Lower lobe of right lung (tissue), 2 donors: ENCODE measurements at places on chromosomes 12 and 14.

DNA sequence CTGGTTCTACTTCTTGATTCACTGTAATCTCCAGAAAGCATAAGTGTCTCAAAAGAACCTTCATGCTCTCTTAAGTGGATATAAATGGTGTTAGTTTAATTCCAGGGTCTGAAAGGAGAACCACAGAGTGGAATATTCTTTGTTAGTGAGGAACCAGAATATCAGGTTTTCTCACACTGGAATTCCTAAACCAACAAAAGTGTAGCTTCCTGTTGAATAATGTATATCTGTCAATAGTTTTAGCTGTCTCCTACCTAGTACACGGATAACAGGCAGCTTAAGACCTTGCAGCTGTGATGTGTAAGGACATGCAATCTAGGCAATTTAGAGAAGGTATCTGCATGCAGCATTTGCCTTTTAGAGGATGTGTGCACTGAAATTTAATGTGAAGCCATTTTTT lies 24.0 kb downstream of the LRIG3 start:
- no peak for DNase-seq

GRCh38 chr12:57166971-57167371 lies 19.6 kb upstream of the LRP1-AS start:
- DNase-seq, result no peak

GRCh38 chr12:125882141-125882540 lies 816.9 kb downstream of the AACS start:
- no peak for DNase-seq

GRCh38 chr12:89461649-89462612 lies 62.7 kb downstream of the GALNT4 start:
- no peak for DNase-seq

DNA sequence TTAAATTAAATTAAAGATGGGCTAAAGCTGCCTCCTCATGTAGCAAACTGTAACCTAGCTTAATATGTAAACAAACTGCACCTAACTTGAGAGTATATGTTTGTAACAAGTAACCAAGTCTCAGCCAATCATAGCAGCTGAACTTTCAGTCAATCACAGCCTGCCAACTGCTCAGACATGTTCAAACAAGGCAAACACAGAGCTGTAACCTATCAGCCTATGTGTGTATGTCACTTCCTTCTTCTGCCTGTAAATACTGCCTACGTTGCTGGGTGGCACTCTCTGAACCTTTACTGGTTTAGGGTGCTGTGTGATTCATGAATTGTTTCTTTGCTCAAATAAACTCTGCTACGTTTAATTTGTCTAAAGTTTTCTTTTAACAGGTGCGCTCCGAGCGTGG lies 2.9 kb downstream of the SERPINA6 start:
- DNase-seq, result no peak

GRCh38 chr12:92369636-92370035 lies 224.0 kb upstream of the BTG1 start:
- no peak for DNase-seq

GRCh38 chr12:58757422-58757821 lies 162.9 kb downstream of the LRIG3 start:
- no peak for DNase-seq

- DNase-seq, result peak; percentile 73
Observed at GRCh38 chr12:121711361-121712189, 977 bp upstream of the TMEM120B start.

DNA sequence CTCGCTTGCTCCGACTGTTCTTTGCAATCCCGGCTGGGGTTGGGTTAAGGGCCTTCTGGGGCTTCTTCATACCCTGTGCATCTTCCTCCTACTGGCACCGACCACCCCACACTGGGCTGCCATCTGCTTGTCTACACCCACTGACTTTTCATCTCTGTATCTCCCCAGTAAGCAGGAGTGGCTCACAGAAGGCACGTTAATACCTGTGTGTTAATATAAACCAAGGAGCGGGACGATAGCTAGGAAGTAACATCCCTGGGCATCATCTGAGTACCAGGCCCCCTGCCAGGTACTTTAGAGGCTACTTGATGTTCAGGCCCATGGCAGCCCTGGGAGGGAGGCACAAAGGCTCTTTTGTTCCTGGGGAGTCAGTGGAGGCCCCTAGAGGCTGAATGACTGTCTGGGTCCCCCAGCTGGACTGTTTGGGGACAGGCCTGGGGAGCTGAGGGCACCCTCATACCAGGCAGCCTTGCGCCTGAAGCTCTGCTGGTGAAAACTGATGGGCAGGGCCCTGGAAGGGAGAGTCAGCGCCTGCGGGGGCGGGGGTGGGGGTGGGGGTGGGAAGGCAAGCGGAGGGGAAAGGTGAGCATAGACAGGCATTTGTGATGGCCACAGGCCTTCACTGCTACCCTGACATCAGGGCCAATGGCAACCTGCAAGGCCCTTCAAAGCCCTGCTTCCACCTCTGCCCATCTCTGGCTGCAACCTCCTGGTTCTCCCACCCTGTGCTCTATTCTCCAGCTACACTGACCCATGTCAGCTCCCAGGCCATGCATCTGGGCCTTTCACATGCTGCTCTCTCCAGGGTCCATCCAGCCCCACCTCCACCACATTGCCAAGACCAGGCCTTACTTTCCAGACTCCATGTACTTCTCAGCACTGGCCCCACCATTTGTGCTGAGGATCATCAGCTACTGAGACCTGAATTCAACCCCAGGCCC lies 34.2 kb upstream of the DEGS2 start:
- DNase-seq, result no peak

- no peak for DNase-seq
Observed at GRCh38 chr12:42992826-42993225, 403.3 kb upstream of the PRICKLE1 start.
